ENCODE measurements at places on chromosomes 12 and 14. TPM values are rescaled to one million over a fixed set of nuclear protein-coding genes. Genes with fewer than 3 reads are reported as not detected.

The FOXG1 gene
- total RNA-seq, result not detected

The CAMKK2 gene
- 10.5 TPM for total RNA-seq

The MIP gene
- 0.50 TPM for total RNA-seq

The GDF11 gene
- 5.0 TPM for total RNA-seq

The DIO2 gene
- total RNA-seq, result 0.23 TPM

The MARS1 gene
- total RNA-seq, result 45.0 TPM

The USP15 gene
- total RNA-seq, result 65.1 TPM

The MAP1LC3B2 gene
- total RNA-seq, result not detected

The CBLN3 gene
- total RNA-seq, result 0.59 TPM

The LUM gene
- total RNA-seq, result 3.7 TPM

The TCL1A gene
- total RNA-seq, result 17.2 TPM

The CMKLR1 gene
- 7.4 TPM for total RNA-seq

The WSB2 gene
- 41.7 TPM for total RNA-seq

The GYS2 gene
- total RNA-seq, result 15.5 TPM

The CFAP251 gene
- total RNA-seq, result 4.0 TPM

The SCN8A gene
- total RNA-seq, result 5.6 TPM

The CLEC7A gene
- 7.0 TPM for total RNA-seq

The SETD1B gene
- 4.3 TPM for total RNA-seq

The CCDC38 gene
- 1.3 TPM for total RNA-seq

The TAS2R7 gene
- not detected for total RNA-seq

The SSPN gene
- 0.33 TPM for total RNA-seq

The KRT2 gene
- not detected for total RNA-seq

The C12orf50 gene
- not detected for total RNA-seq

The MANSC1 gene
- total RNA-seq, result 2.1 TPM

The HNF1A gene
- total RNA-seq, result 12.8 TPM

The CFAP54 gene
- total RNA-seq, result 0.17 TPM

The ZC3H14 gene
- total RNA-seq, result 54.5 TPM

The ABCD2 gene
- under 0.01 TPM for total RNA-seq

The PSEN1 gene
- total RNA-seq, result 36.2 TPM

The CLEC14A gene
- 7.3 TPM for total RNA-seq

The CACNA1C gene
- 0.37 TPM for total RNA-seq

The CCDC88C gene
- total RNA-seq, result 10.8 TPM

The PPM1A gene
- 33.2 TPM for total RNA-seq

The BICDL1 gene
- 2.1 TPM for total RNA-seq

The RILPL2 gene
- total RNA-seq, result 1.8 TPM

The PTPN6 gene
- 41.0 TPM for total RNA-seq

The SLC7A8 gene
- total RNA-seq, result 9.8 TPM

The HOXC4 gene
- total RNA-seq, result not detected

The KLHDC1 gene
- total RNA-seq, result 4.1 TPM

The ENDOU gene
- 0.25 TPM for total RNA-seq

Measured in liver (tissue), 10 donors.